Right cardiac atrium (tissue), 5 donors: ENCODE measurements at places on chromosomes 6 and 20.

- DNase-seq: peak; percentile 65
These were observed 44.5 kb downstream of the SULF2 start for GRCh38 chr20:47740862-47741184.

GRCh38 chr6:6503191-6503590 is 85.3 kb upstream of the LY86 start:
- DNase-seq: no peak

DNA sequence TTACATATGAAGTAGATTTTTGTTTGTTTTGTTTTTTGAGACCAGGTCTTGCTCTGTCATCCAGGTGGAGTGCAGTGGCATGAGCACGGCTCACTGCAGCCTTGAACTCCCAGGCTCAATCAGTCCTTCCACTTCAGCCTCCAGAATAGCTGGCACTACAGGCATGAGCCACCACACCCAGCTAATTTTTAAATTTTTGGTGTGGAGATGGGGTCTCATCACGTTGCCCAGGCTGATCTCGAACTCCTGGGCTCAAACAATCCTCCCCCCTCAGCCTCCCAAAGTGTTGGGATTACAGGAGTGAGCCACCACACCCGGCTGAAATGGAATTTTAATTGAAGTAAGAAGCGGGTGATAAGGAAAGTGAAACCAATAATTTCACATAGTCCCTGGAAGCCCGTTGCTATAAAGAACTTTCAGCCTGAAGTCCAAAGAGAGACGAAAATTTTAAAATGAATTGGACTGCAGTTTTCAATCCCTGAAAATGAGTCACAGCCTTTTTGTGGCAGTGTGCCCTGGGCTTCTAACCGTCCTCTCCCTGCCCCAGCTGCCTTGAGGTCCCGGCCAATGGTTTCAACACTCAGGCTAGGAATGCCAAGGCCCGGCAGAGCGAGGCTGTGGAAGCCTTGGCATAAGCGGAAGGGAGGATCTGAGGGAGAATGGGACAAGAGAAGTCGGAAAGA is 757 bp downstream of the RAET1E start:
- DNase-seq: peak; percentile 91

GRCh38 chr6:111757342-111757741 is 115.9 kb downstream of the FYN start:
- no peak for DNase-seq

GRCh38 chr20:44714102-44714700 is 968 bp upstream of the CCN5 start:
- peak; percentile 72 for DNase-seq
